ENCODE measurements at places on chromosomes 12 and 14.

- DNase-seq, result no peak
Observed at GRCh38 chr12:124445826-124446225, 121.6 kb downstream of the NCOR2 start.

DNA sequence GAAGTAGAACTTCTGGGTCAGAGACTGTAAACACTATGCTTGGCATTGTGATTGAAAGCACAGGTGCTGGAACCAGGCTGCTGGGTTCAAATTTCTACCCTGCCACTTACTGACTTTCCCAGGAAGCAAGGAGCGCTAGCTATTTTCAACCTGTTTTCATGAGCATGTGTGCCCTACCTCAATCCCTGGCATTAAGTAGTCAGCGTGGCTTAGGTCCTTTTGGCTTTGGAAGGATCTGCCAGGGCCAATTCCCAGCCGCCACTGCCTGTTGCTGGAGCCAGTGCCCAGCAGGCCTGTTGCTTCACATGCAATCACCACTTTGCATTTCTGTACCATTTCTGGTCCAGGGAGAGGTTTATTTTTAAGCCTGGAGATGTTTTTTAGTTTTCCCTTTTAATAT is 196.3 kb downstream of the TRHDE start:
- DNase-seq, result no peak

DNA sequence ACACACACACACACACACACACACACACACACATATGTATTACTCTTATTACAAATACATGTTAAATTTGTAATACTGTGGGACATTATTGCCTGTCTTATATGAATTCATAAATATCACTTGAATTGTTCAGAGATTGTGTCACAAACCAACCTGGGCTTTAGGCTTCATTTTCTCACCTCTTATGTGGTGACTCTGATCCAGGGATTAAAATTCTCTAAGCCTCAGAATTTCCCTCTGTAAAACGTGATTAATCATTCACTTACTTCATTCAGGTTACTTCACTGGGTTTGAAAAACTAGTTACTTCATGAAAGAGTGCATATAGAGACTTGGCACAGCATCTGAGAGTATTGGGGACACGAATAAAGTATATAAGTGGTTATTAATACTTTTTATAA is 240.3 kb upstream of the PDZRN4 start:
- DNase-seq, result no peak

GRCh38 chr14:71143381-71144290 is 236.4 kb downstream of the PCNX1 start:
- DNase-seq, result no peak

DNA sequence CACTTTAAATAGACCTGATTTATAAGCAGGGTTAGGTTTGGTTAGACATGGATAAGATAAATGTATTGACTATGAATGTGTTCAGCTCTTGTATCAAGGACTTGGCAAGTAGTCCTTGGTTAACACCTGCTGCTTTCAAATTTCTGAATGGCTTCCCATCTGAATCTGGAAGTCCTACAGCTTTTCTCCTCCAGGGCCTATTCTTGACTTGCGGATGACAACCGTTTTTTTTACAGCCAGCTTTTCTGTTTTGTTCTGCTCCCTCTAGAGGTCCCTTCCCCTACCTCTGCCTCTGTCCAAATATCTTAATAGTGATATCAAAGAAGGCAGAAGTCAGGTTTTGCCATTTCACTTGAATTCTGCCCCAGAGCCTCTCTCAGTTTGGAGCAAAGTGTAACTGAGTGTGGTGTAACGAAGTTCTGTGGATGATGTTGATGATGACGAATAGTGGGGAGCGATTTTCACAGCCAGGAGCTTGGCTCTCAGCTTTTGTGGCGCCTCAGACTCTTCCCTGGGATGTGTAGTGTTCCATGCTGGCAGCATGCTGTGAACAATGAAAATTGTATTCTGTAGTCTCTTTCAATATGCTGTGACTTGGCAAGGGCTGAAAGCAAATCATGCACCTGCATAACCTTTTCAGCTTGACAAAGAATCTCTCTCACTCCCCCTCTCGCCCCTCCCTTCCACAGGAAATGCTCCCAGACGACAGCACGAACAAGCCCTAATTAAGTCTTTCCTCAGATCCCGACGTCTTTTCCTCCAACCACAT is 5.0 kb upstream of the SLC4A8 start:
- DNase-seq, result no peak

GRCh38 chr12:116278667-116279066 is 1.2 kb upstream of the MED13L start:
- DNase-seq, result no peak

DNA sequence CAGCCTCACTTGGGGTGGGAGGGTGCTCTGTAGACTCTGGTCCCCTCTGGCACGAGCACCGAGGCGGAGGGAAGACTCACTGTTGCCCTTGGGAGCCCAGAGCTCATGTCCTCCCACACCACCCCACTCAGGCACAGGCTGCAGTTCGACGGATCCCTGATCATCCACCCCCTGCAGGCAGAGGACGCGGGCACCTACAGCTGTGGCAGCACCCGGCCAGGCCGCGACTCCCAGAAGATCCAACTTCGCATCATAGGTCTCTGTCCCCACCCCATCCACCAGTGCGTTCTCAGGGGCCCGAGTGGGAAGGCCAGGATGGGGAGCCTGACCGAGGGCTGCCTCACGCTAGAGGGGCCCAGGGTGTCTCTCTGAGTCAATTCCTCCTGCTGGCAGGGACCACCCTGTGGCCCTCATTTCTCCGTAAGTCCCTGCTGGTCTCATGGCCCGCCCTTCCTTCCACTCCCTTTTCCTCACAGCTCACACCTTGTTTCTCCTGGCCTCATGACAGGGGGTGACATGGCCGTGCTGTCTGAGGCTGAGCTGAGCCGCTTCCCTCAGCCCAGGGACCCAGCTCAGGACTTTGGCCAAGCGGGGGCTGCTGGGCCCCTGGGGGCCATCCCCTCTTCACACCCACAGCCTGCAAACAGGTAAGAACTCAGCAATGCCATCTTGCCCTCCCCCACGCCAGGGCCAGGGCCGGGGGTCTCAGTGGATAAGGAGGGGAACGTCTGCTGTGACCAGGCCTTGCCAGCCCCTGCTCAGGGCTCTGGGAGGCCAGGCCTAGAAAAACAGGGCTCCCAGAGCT is 27.0 kb downstream of the PAPLN start:
- DNase-seq, result no peak

DNA sequence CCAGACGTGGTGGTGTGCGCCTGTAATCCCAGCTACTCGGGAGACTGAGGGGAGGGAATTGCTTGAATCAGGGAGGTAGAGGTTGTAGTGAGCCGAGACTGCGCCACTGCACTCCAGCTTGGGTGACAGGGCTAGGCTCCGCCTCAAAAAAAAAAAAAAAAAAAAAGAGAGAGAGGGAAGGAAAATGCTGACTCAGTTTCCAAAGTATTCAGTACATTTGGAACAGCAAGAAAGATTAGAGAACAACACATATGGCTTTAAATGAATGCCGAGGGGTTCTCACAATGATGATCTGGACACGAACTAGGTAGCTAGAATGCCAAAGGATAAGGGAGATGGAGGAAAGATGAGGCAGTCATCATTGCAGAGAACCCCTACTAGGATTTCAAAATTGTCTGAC is 97.4 kb downstream of the NAV3 start:
- DNase-seq, result no peak

- DNase-seq, result no peak
Observed at GRCh38 chr12:79151956-79152355, 287.4 kb downstream of the SYT1 start.

- no peak for DNase-seq
Observed at GRCh38 chr14:63032076-63032475, 13.2 kb downstream of the KCNH5 start.

DNA sequence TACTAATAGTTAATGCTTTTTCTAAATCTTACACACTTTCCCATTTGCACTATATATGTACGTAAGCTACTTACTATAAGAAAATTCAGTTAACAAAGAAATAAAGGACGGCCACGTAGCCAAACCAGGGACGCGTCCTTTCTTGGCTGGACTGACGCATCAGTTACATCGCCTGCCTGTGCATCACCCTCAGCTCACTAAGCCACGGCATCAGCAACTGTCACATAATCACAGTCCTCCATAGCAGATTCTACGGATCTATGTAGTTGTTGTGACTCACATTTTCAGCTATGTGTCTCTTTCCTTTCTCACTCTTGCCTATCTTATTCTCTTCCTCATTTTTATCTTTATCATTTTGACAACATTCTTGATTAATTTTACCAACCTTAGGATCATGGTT is 38.1 kb upstream of the C12orf50 start:
- no peak for DNase-seq

DNA sequence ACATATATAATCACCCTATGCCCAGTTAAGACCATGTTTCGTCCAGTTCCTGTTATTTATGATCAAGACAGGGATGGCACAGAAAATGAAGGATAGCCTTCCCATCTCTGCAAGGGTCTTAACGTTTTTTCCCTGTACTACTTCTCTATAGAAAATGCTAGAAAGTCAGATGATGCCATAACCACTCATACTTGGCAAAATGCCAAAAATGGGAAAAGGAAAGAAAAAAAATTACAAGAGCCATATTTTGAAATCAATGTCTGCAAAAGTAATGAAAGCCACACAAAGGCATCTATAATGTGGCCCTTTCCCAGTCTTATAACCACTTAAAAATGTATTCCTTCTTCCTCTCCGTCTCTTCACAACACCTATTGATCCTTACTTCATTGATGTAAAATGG is 1.8 kb upstream of the MYL6B start:
- no peak for DNase-seq

DNA sequence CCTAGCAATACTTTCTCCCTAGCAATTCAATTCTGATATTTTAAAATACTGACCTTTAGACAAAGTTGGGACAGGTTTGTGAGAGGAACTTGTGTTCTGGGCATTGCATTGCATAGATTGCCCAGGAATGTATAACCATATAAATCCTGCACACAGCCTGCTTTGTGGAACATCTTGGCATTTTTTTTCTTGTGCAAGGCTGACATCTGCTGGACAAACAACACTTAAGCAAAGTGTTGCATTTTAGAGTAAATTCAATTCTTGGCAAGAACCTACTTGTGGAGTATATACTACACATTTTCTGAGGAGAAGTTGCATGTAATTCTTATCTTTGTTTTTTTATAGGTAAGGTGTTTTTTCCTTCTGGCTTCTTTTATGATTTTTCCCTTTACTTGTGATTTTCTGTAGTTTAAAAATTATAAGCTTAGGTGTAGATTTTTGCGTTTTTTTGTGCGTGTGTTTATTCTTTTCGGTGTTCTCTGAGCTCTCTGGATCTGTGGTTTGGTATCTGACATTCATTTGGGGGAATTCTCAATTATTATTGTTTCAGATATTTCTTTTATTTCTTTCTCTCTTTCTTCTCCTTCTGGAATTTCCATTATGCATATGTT is 26.4 kb downstream of the TESPA1 start:
- no peak for DNase-seq

GRCh38 chr12:55612646-55613045 is 24.0 kb upstream of the OR10P1 start:
- no peak for DNase-seq

- no peak for DNase-seq
Observed at GRCh38 chr12:129258781-129259318, 405.6 kb downstream of the GLT1D1 start.

DNA sequence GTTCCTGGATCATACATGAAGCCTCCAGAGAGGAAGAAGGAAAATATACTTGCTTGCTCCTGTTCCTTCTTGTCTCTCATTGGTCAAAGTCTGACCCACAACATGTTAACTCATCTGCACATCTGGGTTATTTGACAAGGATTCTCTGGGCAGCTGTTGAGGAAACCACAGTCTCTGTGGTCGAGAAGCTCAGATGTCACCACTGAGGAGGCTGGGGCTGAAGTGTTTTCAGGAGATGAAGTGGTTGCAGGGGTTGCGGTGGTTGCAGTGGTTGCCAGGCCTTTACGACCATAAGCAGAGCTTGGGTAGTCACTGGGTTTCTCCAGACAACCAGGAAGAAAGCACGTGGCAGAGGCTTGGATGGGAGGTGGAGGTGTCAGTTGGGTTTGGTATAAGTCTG is 265.0 kb upstream of the LRIG3 start:
- no peak for DNase-seq

- DNase-seq, result no peak
Observed at GRCh38 chr14:66009089-66009488, 477.1 kb upstream of the CCDC196 start.

DNA sequence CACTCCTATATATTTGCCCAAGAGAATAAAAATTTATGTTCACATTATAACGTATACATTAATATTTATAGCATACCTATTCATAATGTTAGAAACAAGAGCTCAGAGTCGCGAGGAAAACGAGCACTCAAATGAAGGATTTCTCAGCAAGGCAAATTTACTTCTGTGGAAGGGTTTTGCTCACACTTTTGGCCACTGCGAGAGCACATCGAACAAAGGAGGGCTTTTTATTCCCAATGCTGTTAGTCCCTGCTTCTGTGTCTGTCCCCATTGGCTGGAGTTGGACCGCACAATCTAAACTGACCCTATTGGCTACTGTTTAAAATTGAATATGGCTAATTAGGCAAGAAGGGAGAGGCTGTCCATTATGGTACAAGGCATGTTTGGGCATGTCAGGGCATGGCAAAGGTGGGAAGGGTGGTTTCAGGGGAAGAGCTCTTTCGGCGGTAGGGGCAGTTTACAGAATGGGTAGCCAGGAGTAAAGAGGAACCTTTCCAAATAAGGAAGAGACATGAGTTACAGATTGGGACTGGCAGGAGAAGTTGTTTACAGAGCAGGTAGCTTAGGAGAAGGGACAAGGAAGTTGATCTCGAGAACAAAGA is 702.9 kb downstream of the TRHDE start:
- DNase-seq, result no peak

DNA sequence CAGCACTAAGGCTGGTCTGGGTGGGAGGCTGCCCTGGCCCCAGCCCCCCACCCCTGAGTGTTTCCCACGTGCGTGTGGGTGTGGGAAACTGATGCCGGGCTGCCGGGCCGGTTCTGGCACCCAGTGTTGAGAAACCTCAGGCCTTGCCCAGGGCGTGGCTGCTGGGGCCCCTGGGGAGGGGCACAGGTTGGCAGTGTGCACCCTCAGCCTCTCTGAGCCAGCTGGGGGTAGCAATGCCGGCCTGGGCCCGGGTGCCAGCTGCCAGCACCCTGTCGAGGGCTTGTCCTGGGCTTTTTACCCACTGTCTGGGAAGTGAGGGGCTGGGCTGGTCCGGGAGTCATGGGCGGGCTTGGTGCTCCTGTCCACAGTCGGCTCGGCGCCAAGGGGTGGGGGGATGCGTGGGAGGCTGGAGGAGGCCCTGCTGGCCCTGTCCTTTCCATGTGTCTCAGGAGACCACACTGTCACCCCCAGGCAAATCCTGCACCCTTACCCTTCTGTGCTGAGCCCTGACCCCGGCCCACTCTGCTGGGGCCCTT is 15.7 kb downstream of the ASPG start:
- no peak for DNase-seq

GRCh38 chr14:98122527-98122926 is 1149.5 kb downstream of the BCL11B start:
- DNase-seq, result no peak

GRCh38 chr12:87870061-87870460 is 159.1 kb downstream of the C12orf50 start:
- DNase-seq, result no peak

DNA sequence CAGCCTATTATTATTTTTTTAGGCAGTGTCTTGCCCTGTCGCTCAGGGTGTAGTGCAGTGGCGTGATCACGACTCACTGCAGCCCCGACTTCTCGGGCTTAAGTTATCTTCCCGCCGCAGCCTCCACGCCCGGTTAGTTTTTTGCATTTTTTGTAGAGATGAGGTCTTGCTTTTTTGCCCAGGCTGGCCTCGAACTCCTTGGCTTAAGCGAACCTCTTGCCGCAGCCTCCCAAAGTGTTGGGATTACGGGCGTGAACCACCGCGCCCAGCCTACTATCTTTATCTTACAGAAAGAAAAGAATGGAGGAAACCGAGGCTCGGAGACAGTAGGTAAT is 507 bp upstream of the PTPN11 start:
- no peak for DNase-seq

Data from cortex of kidney (tissue), 1 donor.